ENCODE measurements at places on chromosomes 1 and 21.

DNA sequence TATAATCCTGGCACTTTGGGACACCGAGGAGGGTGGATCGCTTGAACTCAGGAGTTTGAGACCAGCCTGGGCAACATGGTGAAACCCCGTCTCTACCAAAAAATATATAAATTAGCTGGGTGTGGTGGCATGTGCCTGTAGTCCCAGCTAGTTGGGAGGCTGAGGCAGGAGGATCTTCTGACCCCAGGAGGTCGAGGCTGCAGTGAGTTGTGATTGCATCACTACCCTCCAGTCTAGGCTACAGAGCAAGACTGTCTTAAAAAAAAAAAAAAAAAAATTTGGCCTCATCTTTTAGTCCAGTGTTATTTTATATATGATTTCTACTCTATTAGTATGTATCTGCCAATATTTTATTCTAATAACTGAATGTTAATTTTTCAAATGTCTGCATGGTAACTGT lies 59.7 kb downstream of the PPP2R5A start:
- no peak for DNase-seq

DNA sequence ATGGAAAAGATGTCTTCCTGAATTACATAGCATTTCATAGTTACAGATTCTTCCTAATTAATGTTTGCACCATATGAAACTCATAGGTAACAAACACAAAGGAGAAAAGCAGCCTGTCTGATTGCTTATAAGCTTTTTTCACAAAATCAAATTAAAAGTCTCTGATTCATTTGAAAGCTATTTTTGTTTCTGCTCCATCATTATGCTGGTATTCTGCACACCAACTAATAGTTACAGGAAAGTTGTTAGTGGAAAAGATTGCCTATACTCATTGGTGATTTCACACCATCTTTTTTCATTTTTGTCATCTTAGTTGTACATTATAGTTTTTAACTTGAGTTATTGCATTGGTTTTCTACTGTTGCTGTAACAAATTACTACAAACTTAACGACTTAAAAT lies 70.0 kb downstream of the PRKAA2 start:
- DNase-seq: no peak

DNA sequence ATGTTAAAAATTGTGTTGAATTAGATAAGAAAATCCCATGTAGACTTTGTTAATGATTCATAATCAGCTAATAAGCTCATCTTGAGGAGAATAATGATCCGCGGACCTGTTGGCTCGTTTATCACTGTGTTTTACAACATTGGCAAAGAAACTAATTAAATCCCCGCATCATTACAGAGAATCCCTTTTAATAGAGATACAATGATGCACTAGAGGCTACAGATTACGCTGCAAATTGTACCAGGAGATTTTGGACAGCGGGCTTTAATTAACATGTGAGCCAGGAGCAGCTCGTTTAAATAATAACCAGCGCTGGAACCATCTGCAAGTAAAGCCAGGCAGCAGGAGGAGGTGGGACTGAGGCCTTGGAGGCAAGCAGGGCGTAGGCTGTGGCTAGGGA lies 280.3 kb upstream of the POU3F1 start:
- no peak for DNase-seq

DNA sequence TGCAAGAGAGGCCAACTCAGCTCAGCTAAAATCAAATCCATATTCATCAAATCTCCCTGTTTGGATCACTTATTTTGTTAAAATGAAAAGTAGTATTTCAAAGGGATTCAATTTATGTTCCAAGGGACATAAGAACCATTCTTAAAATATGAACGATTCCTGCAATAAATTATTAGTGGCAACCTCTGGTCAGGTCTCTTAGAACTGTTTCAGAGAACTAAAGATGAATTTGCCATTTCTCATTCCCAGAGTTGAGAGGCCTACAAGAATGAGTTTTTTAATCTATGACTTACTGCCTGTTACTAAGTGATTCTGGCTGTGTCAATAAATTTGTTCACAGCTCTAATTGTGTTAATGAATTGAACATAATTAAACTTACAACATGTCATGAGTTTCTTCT lies 268.5 kb downstream of the SPATA17 start:
- no peak for DNase-seq

DNA sequence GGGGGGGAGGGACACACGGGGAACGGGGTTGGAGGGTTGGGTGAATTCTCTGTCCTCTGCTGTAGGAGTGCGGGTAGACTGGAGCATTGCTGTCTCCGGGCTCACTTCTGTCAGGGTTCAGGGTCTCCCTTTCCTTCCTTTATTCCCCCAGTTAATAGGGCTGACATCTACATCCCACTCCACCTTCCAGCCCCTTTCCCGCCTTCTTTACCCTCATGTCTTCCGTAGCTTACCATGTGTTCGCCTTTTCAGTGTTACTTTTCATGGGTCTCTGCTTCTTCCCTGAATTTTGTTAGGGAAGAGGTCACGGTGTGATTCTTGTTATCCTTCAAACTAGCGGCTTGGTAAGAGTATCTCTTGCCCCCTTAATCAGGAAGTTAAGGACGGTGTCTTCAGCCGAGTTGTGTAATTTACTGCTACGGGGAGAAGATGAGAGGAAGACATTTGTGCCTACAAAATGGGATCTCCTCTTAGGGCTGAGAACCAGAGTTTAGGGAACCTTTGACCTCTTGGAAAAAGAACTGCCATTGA lies 917 bp downstream of the RAP1A start:
- DNase-seq: no peak

DNA sequence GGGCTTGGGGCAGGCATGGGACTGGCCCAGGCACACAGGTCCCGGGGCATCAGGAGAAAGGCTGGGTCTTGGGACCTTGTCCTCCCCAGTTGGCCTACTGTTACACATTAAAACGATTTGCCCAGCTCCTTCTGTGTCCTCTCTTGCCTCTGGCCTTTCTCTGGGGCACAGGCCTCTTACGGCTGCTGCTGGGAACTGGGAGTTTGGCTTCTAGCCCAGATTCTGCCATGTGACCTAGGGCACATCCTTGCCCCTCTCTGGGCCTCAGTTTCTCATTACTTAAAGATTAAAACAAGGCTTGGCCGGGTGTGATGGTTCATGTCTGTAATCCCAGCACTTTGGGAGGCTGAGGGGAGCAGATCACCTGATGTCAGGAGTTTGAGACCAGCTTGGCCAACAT lies 14.0 kb downstream of the KDF1 start:
- no peak for DNase-seq

GRCh38 chr1:109299558-109300343 lies 7.1 kb downstream of the MYBPHL start:
- no peak for DNase-seq

- no peak for DNase-seq
Observed at GRCh38 chr1:61538228-61538627, 186.7 kb downstream of the TM2D1 start.

DNA sequence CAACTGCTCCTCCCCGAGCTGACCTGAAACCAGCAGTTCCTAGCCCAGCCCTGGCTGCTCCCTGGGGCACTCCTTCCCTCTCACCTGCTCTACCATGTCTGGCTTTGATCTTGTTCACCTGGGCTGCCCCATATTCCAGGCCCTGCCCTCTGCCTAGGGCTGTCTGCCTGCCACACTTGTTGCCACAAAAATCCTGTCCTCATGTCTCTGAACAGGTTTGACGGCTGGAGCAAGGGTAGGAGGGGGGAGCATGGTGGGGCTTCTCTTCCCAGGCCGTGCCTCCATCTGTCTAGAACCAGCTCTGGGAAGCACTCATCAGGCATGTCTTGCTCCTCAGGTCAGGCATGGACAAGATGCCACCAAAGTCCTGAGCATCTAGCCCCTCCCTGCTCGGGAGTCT lies 44.3 kb upstream of the WNT2B start:
- DNase-seq: no peak

DNA sequence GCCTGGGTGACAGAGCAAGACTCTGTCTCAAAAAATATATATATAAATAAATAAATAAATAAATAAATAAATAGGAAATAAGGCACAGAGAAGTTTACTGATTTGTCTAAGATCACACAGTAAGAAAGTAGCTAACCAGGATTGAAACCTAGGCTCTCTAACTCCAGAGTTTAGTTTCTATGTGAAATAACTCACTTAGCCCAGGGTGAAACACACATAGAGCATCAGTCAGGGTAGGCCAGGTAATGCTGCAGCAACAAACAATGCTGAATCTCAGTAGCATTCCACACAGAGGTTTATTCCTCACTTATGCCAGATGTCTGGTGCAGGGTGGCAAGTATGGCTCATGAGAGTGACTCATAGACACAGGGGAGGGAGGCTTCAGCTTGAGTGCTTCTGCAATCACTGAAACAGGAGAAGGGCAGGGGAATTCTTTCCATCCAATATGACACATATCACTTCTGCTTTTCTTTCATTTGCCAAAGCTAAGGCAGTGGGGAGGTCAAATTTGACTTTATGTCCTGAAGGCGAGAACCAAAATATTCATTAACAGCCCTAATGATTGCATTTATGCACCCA lies 37.1 kb upstream of the KANK4 start:
- peak; percentile 47 for DNase-seq

DNA sequence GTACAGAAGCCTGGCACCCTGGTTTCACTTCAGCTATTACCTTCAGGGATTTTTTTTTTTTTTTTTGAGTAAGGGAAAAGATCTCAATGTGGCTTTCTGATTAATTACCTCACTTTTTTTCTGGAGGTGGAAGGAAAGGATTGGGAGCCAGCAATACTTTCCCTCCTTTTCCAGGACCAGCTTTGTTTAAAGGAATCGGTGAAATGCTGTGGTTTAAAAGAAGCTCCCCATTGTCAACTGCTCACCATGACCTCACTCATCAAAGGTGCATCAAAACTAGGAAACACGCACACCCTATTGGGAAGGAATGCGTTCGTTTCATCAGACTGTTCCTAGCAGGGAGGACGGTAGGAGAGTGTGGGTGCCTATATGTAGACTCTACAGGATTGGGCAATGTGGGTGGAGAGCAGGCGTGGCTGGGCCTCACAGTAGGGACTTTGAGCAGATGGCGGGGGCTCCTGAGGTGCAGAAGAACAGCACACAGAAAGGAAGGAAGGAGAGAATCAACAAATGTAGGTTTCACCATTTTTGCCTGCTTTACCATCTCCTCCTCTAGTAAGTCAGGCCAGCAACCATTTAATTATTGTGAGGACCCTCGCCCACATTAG lies 13.0 kb downstream of the PHGDH start:
- DNase-seq: no peak

DNA sequence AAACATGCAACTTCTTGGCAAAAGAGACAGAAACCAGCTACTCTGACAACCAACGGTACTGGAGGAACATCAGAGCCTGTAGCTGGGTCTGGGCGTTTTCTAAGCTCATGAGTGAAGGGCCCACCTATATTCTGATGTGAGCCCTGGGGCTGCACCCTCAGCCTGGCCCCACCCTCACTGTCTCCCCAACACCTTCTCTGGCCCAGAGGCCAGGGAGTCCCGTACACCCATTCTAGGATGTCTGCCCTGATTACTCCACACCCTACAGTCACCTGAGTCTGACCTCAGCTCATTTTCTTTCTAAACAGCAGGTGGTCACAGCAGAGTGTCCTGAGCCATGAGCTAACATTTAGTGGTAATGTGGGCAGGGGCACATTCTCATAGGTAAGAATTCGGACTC lies 439.2 kb downstream of the MATN1 start:
- no peak for DNase-seq

DNA sequence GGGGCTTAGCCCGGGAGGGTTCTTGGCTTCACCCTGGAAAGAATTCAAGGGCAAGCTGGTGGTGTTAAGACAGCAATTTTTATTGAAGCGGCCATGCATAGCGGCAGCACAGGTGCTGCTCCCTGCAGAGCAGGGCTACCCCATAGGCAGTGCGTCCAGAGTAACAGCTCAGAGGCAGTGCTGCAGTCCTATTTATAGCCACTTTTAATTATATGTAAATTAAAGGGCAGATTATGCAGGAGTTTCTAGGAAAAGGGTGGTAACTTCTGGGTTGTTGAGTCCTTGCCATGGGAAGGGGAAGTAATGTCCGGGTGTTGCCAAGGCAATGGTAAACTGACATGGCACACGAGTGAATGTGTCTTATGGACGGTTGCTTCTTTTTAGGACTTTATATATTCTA lies 57.0 kb downstream of the VPS26C start:
- no peak for DNase-seq

- no peak for DNase-seq
Observed at GRCh38 chr1:202197653-202198365, 4.2 kb downstream of the LGR6 start.

DNA sequence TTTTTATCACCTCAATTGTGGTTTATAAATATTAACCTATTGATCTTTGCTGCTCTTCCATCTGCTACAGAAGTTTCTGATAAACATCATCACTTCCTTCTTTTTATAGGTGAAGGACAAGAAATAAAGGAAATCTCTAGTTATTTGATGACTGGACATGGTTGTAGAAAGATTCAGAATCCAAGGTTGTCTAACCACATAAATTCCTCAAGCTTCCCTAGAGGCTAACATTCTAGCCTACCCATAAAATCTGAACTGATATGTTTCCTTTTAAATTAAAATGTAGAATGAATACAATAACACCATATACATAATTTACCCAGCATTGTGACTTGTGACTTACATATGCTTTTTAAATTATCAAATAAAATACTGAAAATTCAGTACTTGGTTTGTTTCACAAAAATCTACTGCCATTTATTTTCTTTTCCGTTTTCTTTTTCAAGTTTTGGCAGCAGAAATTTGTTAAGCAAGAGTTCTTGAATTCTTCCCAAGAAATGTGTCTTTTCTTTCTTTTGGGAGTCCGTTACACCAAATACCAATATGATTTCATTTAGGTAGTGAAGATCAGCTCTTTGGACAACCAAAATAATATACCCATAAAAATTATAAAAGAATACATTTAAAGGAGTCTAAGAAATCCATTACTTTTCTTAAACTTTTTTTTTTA lies 513.2 kb upstream of the ADGRL2 start:
- DNase-seq: no peak

GRCh38 chr21:41931041-41931451 lies 22.8 kb downstream of the C2CD2 start:
- no peak for DNase-seq

DNA sequence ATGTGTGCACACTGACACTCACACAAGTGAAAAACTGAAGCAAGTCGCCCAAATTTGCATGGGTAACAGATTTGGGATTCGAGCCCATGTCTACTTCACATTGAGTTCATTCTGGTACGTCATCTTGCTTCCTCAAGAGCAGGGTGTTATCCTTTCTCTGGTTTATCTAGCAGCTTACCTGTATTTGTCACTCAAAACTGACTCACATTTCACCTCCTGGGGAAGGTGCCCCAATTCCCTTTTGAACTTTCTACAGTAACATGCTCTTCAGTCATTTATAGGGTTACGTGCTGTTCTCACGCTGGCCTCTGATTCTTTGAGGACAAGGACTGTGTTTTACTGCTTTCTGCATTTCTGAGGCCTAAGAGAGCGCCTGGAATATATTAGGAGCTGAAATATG lies 162.8 kb downstream of the PDE4B start:
- DNase-seq: no peak
